ENCODE measurements at places on chromosomes 13 and 19. TPM values are rescaled to one million over a fixed set of nuclear protein-coding genes. Genes with fewer than 3 reads are reported as not detected.

The KLHL26 gene
- 8.0 TPM for total RNA-seq

The LMTK3 gene
- 2.9 TPM for total RNA-seq

The APOC1 gene
- not detected for total RNA-seq

The ERICH4 gene
- not detected for total RNA-seq

The TBC1D4 gene
- total RNA-seq, result 0.54 TPM

The ADM5 gene
- total RNA-seq, result 2.3 TPM

The RASAL3 gene
- total RNA-seq, result 283 TPM

The FFAR3 gene
- total RNA-seq, result 2.7 TPM

The ZNF836 gene
- total RNA-seq, result 28.0 TPM

The MISP3 gene
- 2.4 TPM for total RNA-seq

All from natural killer cell (primary cell).